ENCODE measurements at places on chromosomes 4 and X.

- no peak for DNase-seq
Observed at GRCh38 chrX:56833626-56834025, 104.6 kb downstream of the NBDY start.

- no peak for DNase-seq
Observed at GRCh38 chr4:109947918-109948317, 35.2 kb downstream of the EGF start.

DNA sequence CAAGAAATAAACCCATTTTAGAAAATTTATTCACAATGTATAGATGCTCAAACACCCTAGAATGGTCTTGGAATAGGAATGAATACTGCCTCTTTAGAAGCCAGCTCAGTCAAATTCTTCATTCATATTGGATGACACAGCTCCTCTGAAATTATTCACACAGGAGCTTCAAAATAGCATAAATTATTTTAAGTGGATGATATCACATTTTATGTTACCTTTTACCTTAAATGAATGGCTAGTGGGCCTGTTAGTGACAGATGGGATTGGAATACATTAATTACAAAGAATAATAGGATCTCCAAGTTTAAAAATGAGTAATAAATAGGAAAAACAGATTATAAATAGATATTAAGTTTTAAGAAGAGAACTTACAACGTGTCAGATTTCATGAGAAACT lies 184.4 kb downstream of the GABRB1 start:
- DNase-seq = no peak

GRCh38 chr4:81162752-81163458 lies 52.1 kb downstream of the PRKG2 start:
- DNase-seq = no peak

GRCh38 chr4:40596522-40596921 lies 33.1 kb downstream of the RBM47 start:
- no peak for DNase-seq

- DNase-seq = no peak
Observed at GRCh38 chr4:7647600-7648543, 213.1 kb upstream of the PSAPL1 start.

DNA sequence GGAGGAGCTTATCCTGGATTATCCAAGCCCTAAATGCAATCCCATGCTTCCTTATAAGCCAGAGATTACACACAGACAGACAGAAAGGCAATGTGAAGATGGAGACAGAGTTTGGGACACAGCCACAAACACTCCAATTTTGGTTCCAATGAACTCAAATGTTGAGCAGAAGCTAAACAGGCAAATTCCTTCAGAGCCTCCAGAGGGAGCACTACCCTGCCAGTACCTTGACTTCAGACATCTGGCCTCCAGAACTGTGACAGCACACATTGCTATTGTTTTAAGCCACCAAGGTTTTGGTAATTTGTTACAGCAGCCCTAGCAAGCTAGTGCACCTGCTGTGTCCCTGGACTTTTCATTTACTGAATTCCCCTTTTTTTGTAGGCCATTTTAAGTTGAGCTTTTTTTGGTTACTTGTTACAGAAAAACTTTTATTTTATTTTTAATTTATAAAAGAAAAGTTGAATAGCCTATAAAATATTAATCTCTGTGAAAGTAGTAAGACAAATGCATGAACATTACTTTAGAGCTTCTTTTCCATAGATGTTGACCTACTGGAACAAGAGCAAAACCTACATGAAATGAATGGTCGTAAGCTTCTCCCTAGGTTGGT lies 33.4 kb upstream of the SRD5A3 start:
- no peak for DNase-seq

GRCh38 chrX:133215017-133215416 lies 3.1 kb downstream of the TFDP3 start:
- no peak for DNase-seq

DNA sequence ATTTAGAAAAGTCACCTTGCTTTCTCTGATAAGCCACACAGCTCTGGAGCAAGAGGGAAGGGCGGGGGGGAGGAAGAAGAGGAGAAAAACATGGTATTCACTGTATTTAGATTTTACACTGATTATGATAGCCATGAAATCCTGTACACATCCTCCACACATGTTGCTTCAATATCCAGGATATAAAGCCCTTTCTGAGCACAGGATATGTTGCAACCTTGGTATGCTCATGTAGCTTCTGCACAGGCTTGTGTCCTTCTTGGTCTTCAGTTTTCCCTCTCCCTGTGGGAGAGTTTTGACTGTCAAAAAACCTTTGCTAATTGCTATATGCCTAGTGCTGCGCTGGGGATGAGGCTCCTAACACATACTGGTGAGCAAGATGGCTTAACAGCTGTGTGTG lies 61.9 kb upstream of the DAPP1 start:
- no peak for DNase-seq

GRCh38 chr4:15482842-15483241 lies 13.2 kb downstream of the CC2D2A start:
- DNase-seq = no peak

DNA sequence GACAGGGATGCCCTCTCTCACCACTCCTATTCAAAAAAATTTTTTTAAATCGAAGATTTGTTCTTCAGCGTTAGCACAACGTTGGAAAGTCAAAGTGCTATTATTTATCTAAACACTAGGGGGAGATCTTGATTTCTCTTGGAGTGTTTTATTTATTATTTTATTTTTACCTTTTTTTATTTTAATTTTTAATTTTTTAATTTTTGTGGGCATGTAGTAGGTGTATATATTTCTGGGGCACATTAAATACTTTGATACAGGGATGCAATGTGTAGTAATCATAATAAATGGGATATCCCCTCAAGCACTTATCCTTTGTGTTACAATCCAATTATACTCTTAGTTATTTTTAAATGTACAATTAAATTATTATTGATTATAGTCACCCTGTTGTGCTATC lies 37.4 kb upstream of the SLC10A4 start:
- DNase-seq = no peak

DNA sequence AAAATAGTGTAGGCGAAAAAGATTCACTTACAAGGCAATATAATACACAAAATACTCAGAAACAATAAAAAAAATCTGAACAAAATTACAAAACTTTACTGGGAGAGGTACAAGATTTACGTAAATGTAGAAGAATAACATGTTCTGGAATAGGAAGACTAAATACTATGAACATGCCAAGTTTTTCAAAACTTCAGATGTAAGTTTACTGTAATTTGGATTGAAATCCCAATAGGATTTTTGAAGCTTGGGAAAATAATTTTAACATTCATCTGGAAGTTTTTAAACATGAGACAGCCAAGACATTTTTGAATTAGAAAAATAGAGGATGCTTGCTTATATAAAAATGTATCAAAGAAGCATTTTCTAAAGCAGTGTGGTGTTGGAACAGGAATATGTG lies 30.5 kb upstream of the CT83 start:
- no peak for DNase-seq
